ENCODE measurements at places on chromosomes 4 and X.

GRCh38 chr4:73705056-73705432 lies 35.3 kb upstream of the CXCL8 start:
- DNase-seq: no peak
- no peaks in the 10 kb centered on the region for H3K36me3 ChIP-seq
- no peaks in the 10 kb centered on the region for H3K27me3 ChIP-seq
- H3K4me3 ChIP-seq: no peak overlapping the region
- H3K4me1 ChIP-seq: peaks cover 24% of the 10 kb centered on the region

- no peaks in the 10 kb centered on the region for H3K27me3 ChIP-seq
- no peaks in the 10 kb centered on the region for H3K4me1 ChIP-seq
- H3K27ac ChIP-seq: no peak overlapping the region
- H3K4me3 ChIP-seq: no peak overlapping the region
- DNase-seq: no peak
These were observed 80.1 kb upstream of the STIM2 start for GRCh38 chr4:26780539-26780938.

- DNase-seq: no peak
- H3K27me3 ChIP-seq: no peaks in the 10 kb centered on the region
- H3K4me1 ChIP-seq: no peaks in the 10 kb centered on the region
- no peaks in the 10 kb centered on the region for H3K36me3 ChIP-seq
- H3K4me3 ChIP-seq: no peak overlapping the region
These were observed 176.5 kb upstream of the NRK start for GRCh38 chrX:105645667-105646357.

GRCh38 chrX:134679221-134679620 lies 20.9 kb upstream of the PLAC1 start:
- no peaks in the 10 kb centered on the region for H3K36me3 ChIP-seq
- no peak overlapping the region for H3K27ac ChIP-seq
- DNase-seq: no peak
- H3K27me3 ChIP-seq: no peaks in the 10 kb centered on the region
- H3K4me3 ChIP-seq: no peak overlapping the region
- H3K4me1 ChIP-seq: no peaks in the 10 kb centered on the region

- DNase-seq: no peak
- no peaks in the 10 kb centered on the region for H3K36me3 ChIP-seq
- H3K4me1 ChIP-seq: no peaks in the 10 kb centered on the region
- H3K27me3 ChIP-seq: no peaks in the 10 kb centered on the region
- no peak overlapping the region for H3K4me3 ChIP-seq
These were observed 1.1 kb downstream of the PLAC8 start for GRCh38 chr4:83113429-83113786.

GRCh38 chr4:109126856-109127255 lies 175.6 kb downstream of the COL25A1 start:
- no peaks in the 10 kb centered on the region for H3K36me3 ChIP-seq
- no peak overlapping the region for H3K27ac ChIP-seq

GRCh38 chrX:120499301-120500072 lies 30.4 kb upstream of the LAMP2 start:
- no peak overlapping the region for H3K27ac ChIP-seq
- no peak overlapping the region for H3K4me3 ChIP-seq
- peaks cover 1% of the 10 kb centered on the region for H3K27me3 ChIP-seq
- no peaks in the 10 kb centered on the region for H3K4me1 ChIP-seq

GRCh38 chr4:136841526-136841925 lies 690.8 kb downstream of the PCDH18 start:
- H3K4me1 ChIP-seq: no peaks in the 10 kb centered on the region
- H3K27me3 ChIP-seq: no peaks in the 10 kb centered on the region
- DNase-seq: no peak
- no peak overlapping the region for H3K4me3 ChIP-seq

DNA sequence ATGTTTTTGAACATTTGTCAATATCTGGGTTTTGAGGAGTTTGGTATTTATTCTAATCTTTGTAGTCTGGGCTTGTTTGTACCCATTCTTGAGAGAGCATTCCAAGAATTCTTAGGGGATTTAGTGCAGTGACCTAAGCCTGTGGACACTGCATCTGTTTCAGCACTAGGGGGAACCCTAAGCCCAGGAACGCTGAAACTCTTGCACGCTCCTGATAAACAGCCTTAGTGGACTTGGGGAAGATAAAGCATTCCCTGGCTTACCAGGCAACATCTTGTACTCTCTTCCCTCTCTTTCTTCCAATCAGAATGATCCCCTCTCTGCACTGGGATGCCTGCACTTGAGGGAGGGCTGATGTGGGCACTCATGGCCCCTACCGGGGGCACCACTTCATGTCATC lies 654.9 kb upstream of the HTR2C start:
- no peak overlapping the region for H3K27ac ChIP-seq
- no peaks in the 10 kb centered on the region for H3K27me3 ChIP-seq
- no peak overlapping the region for H3K4me3 ChIP-seq
- no peaks in the 10 kb centered on the region for H3K36me3 ChIP-seq
- no peak for DNase-seq
- no peaks in the 10 kb centered on the region for H3K4me1 ChIP-seq

- H3K27ac ChIP-seq: no peak overlapping the region
- H3K4me3 ChIP-seq: no peak overlapping the region
- H3K4me1 ChIP-seq: no peaks in the 10 kb centered on the region
- no peaks in the 10 kb centered on the region for H3K36me3 ChIP-seq
- H3K27me3 ChIP-seq: no peaks in the 10 kb centered on the region
- DNase-seq: no peak
These were observed 106.9 kb downstream of the KDR start for GRCh38 chr4:55018521-55018920.

DNA sequence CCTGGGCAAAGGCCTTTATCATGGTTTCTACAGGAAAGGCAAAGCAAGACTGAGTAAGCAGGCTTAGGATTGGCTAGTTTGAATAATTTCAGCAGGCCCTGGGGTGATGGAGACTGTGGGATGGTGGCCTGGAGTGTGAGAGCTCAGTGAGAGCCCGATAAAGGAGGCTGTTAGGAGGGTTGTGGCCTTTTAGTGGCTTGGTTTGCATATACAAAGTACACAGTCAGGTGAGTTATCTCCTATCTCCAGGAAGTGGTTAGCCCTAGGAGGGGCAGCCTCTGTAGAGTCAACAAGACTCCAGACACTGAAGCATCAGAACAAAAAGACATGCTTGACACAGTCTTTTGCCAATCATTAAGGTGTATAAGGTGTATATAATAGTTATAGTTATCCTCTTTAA lies 157.2 kb downstream of the CFAP299 start:
- H3K4me1 ChIP-seq: no peaks in the 10 kb centered on the region
- H3K27me3 ChIP-seq: no peaks in the 10 kb centered on the region
- no peak overlapping the region for H3K27ac ChIP-seq
- no peak overlapping the region for H3K4me3 ChIP-seq

DNA sequence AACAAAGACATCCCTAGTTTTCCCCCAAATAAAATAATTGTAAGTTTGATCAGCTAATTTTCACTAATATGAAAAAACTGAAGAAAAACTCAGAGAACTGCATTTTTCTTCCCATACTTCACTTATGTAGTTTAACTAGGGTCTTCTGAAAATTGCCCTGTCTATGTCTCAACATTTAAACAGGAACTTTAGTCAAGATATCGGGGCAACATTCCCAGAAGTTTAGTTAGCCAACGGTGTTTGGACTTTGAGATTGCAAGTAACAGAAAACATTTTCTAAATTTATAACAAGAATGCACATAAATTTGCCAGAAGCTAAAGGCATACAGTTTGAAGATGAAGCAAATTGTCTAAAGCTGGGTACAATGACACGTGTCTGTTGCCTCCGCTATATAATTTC lies 201.1 kb downstream of the ARAP2 start:
- no peaks in the 10 kb centered on the region for H3K4me1 ChIP-seq
- H3K27me3 ChIP-seq: no peaks in the 10 kb centered on the region
- DNase-seq: no peak
- H3K4me3 ChIP-seq: no peak overlapping the region
- H3K27ac ChIP-seq: no peak overlapping the region

DNA sequence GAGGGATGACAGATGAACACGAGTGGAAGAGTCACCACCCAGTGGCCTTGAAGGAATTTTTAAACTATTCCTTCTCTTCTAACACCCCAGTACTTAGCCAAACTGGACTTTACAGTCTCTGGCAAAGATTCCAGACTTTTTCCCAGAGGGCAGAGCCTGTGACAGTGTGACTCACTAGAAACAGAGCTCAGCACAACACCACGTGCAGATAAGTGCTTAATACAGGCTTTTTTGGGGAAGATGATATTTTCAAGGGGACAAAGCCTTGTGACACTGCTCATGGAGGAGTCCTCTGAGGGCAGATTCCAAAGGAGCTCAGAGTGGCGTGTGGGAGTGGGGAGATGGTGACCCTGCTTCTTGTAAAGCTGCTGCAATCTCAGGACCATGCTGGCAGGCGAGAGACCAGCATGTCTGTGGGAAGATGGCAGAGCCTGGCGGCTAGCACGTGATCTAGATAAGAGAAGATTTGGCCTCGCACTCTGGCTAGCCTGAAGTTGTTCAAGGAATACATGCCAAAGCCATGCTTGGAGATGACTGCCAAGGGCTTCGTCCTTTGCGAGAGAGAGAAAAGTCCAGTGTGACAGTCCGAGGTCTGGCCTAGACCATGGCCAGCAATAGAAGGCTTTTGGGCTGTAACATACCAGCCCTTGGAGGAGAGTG lies 2.4 kb downstream of the RAB33A start:
- no peak for DNase-seq
- no peaks in the 10 kb centered on the region for H3K27me3 ChIP-seq
- peak overlapping the region; percentile 25 for H3K27ac ChIP-seq
- H3K4me1 ChIP-seq: no peaks in the 10 kb centered on the region
- H3K4me3 ChIP-seq: no peak overlapping the region
- H3K36me3 ChIP-seq: no peaks in the 10 kb centered on the region

GRCh38 chr4:165207431-165208220 lies at the start of gene KLHL2:
KLHL2 (plus strand) TSS chr4:165207561; CDS start chr4:165207877, 316 bp downstream.
- no peaks in the 10 kb centered on the region for H3K36me3 ChIP-seq
- H3K4me3 ChIP-seq: peak within 1 kb of the TSS; percentile 87
- H3K4me1 ChIP-seq: no peaks in the 10 kb centered on the region
- no peaks in the 10 kb centered on the region for H3K27me3 ChIP-seq

DNA sequence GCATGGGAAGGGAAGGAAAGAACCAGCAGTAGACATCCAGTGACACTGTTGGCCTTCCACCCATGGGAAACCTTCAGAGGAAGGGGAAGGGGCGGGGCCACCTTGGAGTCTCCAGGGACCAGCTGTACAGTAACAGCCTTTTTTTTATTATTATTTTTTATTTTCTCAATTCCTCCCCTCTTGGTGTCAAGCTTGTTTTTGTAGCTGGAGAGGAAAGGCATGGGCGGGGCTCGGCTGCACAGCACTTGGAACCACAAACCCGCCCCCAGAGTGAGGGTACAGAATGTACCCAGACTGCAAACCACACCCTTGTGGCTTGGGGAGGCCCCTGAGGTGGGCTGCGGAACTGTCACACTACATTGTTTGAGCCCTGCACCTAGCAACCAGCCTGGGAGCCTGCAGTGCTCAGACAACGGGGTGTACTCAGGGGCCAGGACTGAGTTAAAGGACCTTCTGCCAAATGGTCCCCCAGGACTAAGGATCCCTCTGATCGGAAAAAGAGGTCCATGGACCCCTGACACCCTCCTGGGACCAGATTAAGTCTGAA lies 45.7 kb downstream of the PRPS1 start:
- H3K36me3 ChIP-seq: no peaks in the 10 kb centered on the region
- H3K4me1 ChIP-seq: no peaks in the 10 kb centered on the region
- H3K4me3 ChIP-seq: no peak overlapping the region

- H3K27ac ChIP-seq: no peak overlapping the region
- H3K27me3 ChIP-seq: no peaks in the 10 kb centered on the region
- H3K36me3 ChIP-seq: no peaks in the 10 kb centered on the region
- no peaks in the 10 kb centered on the region for H3K4me1 ChIP-seq
These were observed 300.9 kb downstream of the SPIN4 start for GRCh38 chrX:63050225-63050624.

DNA sequence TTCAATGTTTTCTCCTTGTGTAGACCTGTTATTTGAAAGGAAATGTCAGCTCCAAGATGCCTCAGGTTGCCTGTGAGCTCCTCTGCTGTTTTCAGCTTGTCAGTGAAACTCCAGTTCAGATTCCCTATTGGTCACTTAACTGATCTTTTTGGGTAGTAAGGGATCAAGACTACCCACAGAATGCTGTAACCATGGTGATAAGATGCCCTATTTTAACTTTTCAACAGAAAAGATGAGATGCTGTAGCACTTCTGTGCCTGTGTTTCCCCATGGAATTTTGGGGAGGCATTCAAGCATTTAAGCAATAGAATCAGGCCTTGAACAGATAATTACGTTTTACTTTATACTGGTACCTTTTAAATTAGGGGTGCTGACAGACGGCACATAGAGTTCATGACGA lies 106.6 kb upstream of the H2AZ1 start:
- no peak for DNase-seq
- H3K27ac ChIP-seq: no peak overlapping the region
- H3K27me3 ChIP-seq: no peaks in the 10 kb centered on the region
- H3K36me3 ChIP-seq: no peaks in the 10 kb centered on the region
- H3K4me1 ChIP-seq: no peaks in the 10 kb centered on the region

DNA sequence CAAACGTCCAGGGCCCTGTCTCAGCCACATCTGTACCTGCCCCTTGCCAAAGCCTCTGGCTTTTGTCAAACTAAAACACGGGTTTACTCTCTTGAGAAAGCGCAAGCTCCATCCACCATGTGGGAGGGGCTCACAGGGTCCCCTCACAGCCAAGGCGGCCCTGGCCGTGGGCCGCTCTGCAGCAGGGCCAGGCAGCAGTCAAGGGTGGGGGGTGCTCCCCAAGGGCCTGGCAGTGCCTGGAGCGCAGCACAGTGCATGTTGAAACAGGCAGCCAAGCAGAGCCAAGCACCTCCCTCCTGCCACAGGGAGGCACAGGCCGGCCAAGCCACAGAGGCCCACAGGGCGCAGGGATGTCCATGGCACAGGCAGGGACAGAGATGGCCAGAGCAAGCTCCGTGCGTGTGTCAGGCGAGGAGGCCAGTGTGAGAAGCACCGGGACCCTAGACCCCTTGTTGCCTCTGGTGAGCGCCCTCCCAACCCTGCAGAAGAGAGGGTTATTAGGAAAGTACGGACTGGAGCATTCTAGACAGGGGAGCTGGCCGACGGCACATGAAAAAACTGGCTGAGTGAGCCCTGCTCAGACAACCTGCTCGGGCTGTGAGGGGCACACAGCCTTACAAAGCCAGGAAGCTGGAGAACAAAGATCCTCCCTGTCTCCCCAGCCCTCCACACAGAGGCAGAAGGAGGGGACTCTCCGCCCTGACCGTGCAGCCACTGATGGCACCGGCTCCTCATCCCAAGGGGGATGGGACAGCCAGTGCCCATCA lies 39.0 kb downstream of the FAM53A start:
- H3K27ac ChIP-seq: no peak overlapping the region

- H3K27ac ChIP-seq: no peak overlapping the region
- H3K4me1 ChIP-seq: no peaks in the 10 kb centered on the region
- H3K36me3 ChIP-seq: no peaks in the 10 kb centered on the region
- H3K4me3 ChIP-seq: no peak overlapping the region
- DNase-seq: no peak
These were observed 480.2 kb downstream of the DTHD1 start for GRCh38 chr4:36761607-36762006.

Measured in pancreas (tissue), 10 donors.